KG1 (cell line): ENCODE measurements at places on chromosomes 2 and 18.

- DNase-seq: no peak
Observed at GRCh38 chr2:228131833-228132232, 49.7 kb downstream of the SPHKAP start.

- DNase-seq: no peak
Observed at GRCh38 chr18:45663403-45664045, 48.2 kb downstream of the SLC14A2 start.

GRCh38 chr2:17388798-17389197 is 129.4 kb downstream of the RAD51AP2 start:
- DNase-seq: no peak

GRCh38 chr2:197920088-197920487 is 115.7 kb downstream of the PLCL1 start:
- DNase-seq: no peak

GRCh38 chr2:29731948-29732347 is 189.4 kb downstream of the ALK start:
- no peak for DNase-seq

DNA sequence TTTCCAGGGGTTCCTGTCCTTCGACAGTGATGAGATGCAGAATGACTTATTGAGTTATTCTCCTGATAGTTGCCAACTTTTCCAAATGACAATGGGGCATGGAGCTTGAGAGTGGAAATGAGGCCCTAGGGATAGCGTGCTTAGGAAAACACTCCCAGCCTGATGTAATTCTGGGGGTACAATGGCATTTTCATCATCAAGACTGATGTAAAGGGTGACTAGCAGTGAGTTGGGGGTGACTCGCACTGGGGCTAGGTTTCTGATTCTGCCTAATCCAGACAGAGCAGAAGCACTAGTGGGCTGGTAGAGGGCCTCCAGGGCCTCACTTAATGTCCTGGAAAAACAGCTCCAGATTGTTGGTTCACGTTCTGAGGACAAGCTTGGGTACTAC is 34.0 kb upstream of the IL37 start:
- no peak for DNase-seq

DNA sequence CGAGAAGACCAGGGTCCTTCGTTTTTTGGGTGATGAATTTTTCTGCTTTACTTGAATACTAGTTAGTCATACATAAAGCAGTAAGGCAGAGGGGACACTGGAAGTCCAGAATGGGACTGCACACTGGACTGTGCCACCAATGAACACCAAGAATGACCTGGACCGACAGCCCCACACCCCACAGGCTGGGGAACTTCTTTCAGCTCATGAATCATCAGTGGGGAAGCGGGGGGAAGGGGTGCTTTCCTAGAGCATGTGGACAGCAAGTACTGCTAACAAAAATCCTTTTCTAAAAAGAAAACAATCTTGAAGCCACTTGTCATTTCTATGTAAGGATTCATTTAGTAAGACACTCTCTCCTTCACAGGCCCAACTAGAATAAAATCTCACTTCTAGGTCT is 86.0 kb downstream of the DTNB start:
- DNase-seq: no peak

DNA sequence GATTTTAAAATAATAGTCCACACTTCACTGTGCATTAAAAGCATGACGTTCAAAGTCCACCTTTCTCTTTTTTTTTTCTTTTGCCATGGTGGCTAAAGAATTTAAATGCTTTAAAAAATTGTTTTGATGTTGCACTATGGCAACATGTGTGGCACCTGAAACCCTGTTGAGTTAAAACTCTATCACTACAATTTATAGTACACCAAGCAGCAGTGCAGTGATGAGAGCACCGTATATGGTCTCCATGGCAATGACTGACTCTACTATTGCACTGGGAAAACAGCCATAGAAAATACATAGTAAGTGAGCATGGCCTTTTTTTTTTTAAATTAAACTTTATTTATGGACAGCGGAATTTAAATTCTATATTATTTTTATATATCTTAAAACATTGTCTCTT is 298.8 kb downstream of the FIGN start:
- no peak for DNase-seq

DNA sequence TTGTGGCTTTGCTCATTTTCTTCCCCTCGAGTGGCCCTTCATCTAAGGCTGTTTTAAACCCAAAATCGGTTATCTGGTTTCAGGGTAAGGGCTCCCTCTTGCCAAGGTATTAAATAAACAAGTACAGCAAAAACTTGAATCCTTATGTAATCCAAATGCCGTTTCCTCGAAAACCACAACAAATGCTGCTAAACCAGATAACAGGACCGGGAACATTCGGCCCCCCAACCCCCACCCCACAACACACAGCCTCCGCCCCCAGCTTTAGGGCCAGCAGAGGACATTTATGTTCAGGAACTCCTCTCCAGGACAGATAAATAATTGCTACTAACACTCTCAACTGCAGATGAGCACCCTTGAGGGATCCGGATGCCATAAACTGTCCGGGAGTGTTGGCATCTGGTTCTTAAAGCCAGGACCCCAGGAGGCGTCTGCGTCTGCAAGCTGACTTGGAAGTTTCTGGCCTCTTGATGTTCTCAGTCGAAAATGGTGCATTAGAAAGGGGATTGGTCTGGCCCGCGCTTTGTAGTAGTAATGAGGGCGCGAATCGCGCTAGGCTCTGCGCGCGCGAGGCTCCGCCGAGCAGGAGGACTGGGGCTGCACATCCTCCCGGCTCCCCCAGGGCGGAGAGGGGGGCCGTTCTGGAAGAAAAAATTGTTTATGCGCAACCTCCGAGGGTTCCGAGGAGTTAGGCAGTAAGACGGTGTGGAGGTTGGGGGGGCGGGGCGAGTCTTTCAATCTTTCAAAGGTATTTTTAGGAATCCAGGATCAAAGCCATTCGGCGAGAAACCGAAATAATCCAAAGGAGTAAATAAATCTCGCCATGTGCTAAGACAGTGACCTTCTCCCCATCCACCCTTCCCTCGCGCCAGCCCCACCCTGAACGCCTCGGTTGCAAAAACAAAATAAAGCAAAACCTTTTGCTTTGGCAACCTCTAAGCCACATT is 3.9 kb upstream of the ID2 start:
- DNase-seq: no peak

DNA sequence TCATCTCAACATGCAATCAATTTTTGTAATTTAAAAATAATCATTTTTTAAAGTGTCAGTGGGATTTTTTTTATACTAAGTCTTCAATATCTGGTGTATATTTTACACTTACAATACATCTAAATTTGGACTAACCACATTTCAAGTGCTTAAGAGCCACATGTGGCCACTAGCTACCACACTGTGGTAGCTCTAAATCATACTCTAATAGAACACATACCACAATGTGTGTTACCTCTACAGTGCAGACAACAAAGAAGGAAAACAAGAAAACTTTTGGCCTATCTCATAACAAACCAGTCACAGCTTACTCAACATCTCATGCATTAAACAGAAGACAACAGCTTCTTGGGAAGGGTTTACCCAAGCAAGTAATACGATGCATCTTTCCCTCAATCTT is 24.5 kb downstream of the PIAS2 start:
- DNase-seq: no peak

DNA sequence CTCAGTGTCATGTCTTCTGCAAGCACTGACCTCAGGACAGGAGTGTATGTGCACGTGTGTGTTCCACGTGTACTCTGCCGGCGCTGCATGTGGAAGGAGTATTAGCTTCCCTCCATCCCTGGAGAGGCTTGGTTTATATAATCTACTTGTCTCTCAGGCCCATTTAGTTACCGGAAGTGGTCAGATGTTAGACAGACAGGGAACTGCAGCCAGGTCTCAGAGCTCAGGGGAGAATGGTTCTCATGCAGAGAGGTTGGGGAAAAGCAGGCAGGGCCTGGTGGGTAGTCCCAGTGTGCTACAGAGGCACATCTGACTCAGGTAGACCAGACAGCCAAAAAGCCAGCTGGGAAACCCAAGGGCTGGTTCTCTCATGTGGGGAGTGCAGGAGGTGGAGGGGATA is 167.9 kb downstream of the CTIF start:
- no peak for DNase-seq
